ENCODE measurements at places on chromosomes 1 and 21.

GRCh38 chr1:23625459-23625858, 66.1 kb upstream of the RPL11 start:
- DNase-seq, result no peak

GRCh38 chr1:93958032-93958725, 48.9 kb upstream of the GCLM start:
- DNase-seq, result no peak

DNA sequence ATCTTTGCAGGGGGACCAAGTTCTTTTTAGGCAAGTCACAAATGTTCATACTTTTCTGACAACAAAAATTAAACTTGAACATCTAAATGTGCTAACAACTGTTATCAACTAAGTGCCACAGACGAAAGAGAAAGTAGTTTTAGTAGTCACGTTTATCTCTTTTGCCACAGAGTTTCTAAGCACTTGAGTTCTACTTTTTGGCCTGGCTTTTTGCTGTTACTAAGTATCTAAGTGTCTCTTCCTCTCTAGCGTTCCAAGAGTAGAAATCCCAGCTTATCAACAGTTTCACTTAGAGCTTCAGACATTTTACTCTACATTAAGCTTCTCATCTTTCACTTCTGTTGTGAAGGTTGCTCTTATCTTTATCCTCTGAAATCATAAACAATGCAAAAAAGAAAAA, 34.2 kb downstream of the GATAD2B start:
- DNase-seq, result no peak

DNA sequence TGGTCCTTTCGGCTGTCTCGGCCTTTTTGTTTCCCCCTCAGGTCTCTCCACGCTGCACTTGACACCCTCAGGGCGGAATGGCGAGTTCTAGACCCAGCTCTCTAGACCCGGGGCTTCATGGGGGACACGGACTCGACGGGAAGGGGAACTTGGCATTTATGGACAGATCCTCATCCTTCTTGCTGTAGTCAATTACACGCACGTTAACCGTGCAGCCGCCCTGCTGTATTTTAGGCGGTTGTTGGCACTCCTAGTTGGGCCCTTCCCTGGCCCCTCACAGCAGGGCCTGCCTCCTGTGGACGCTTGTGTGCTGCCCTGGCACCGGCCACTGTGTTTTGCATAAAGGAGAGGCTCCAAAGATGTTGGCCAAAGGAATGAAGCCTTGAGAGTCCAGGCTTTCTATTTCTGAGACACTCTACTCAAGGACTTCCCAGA, 558 bp upstream of the BTG3 start:
- DNase-seq, result peak; percentile 12

- no peak for DNase-seq
Observed at GRCh38 chr1:31767225-31767624, 3.1 kb upstream of the ADGRB2 start.

DNA sequence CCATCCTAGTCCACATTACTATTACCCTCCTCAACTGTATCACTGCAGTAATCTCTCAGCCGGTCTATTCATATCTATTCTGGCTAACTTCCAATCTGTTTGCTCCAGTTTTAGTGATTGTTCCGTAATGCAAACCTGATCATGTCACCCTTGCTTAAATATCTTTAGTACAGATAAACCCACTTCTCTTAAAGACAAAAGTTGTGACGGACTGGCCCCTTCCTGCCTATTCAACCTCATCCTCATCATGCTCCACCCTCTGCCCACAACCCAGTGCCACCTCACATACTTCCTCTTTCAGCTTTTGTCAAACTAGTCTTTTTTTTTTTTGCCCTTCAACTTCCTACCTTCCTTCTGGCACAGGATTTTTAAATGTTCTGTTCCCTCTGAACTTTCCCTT, 2.8 kb upstream of the C1orf162 start:
- DNase-seq, result no peak

DNA sequence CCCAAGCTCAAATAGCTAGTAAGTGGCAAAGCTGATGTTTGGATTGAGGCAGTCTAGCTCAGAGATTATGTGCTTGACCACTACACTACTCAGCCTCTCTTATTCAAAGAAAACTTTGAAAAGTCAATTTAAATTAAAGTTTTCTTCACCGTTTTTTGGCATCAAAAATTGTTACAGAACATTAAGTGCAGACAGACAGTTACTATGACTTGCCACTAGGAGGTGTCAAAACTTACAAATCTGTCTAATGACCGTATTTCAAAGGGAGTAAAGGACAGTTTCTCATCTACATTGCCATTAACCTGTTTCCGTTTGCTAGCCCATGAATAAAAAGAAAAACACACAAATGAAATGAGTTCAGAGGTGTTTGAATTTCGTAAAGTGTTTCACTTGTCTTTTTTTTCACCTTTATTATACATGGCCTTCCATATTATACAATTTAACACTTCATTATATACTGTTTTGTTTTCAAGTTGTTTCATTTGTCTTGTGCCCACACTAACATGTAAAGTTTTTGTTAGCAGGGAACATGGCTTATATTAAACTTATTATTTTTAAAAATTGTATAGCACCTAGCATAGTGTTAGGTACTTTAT, 57.4 kb upstream of the MTF2 start:
- peak; percentile 44 for DNase-seq

DNA sequence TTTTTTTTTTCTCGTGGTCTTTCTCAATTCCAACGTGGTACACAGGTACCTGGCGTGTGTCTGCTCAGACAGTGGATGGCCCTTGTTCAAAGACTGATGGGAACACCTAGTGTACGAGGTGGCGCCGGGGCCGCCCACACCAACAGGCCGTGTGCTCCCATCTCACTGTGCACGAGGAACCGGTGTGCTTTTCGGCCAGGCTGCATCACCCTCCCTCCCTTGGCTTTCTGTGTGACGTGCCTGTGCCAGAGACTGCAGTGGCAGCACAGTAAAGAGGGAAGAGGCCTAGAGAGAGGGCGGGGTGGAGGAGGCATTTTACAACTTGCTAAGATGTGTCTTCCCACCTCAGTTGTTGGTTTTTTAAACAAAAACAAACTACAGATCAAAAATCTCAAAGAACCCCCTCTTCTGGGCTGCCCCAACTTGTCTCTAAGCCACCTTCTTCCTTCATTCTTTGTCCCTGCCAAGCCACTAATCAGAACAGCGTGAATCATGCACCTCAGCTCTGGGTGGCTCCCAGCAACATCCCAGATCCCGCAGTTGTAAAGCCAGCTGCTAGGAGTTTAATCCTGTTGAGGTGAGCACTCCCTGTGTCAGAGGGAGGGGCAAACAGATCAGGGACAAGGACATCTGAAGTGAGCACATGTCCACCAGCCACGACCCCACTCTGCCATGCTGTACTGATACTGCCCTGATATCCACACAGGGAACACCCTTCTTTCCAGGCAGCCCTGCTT, 20.7 kb downstream of the IRF2BP2 start:
- DNase-seq, result peak; percentile 38

DNA sequence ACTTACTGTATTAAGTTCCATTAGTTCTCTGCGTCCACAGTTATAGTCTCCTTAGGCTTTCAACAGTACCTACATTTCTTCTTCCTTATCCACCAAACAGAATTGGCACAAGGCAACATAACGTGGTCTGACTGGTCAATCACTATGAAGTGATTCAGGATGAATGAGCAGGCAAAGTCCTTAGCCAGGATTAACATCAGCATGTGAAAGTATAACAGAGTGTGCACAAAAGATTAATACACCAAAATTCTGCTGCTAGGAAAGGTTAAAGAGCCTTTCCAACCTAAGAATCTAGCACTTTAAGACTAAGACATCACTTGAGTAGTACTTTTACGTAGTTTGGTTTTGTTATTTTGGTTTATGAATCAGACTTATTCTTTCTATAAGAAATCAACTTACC, 15.8 kb downstream of the DEPDC1 start:
- no peak for DNase-seq

DNA sequence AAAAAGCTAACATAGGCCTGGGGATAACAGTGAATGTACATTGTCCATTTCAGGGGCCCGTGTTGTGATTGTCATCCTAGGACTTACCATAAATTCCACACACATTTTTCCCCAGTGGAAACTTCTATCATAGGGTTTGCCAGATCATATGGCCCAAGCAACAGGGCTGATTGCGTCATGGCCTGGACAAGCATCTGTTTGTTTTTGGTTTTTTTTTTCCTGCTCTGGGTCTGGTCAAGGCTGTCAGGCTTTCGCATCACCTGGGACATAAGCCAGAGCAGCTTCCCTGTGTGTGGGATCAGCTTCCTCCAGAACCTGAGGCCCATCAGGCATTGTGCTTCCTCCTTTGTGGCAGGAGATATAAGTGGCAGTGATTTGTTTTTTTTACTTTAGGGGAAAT, 598.5 kb upstream of the USP24 start:
- DNase-seq, result peak; percentile 23

- no peak for DNase-seq
Observed at GRCh38 chr1:61447968-61448430, 276.9 kb downstream of the TM2D1 start.

DNA sequence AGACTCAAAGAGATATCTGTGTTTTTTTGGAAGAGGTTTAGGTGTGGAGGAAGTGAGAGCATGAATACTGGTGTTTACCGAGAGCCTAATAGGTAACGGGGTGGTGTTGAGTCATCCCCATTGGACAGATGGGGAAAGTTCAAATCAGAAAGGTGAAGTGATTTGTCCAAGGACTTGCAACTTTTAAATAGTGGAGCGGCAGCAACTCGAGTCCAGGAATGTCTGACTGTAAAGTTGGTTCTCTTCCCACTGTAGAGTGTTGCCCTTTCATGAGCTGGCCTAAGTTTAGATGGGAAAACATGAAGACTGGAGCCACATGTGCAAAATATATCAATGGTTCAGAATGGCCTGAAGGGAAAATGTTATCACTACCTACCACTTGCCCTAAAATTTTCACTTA, 125.7 kb downstream of the LYPLAL1 start:
- no peak for DNase-seq

- DNase-seq, result no peak
Observed at GRCh38 chr1:76079475-76080227, 5.1 kb downstream of the ST6GALNAC3 start.

GRCh38 chr1:230827801-230828200, 40.5 kb downstream of the C1orf198 start:
- DNase-seq, result no peak

- no peak for DNase-seq
Observed at GRCh38 chr1:208256556-208256955, 12.4 kb upstream of the PLXNA2 start.

- DNase-seq, result no peak
Observed at GRCh38 chr1:221699978-221700519, 41.8 kb downstream of the DUSP10 start.

DNA sequence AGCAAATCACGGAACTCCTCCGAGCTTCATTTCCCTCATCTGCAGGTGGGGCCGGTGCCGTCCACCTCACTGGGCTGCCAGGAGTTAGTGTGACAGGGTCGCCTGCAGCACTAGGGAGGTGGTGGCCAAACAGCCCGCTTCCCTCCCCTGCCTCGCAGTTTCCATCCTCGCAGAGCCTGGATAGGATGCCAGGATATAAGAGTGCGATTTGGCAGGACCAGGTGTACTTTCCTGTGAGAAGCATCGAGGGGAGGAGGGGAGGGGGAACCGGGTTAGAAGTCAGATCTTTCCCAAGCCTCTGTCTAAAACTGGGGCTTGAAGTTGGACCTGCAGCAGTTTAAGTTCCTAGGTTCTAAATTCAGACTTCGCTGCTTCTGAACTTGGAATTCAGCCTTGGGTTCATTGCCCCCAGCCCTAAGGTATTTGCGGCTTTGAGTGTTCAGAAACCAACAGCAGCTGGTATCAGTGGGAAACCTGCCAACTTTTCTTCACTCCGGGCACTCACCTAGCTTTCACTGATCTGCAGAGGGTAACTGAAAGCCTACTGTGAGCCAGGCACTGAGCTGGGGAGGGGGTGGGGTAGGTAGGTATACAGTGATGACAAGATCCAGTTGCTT, 1.7 kb upstream of the JUN start:
- DNase-seq, result peak; percentile 69

DNA sequence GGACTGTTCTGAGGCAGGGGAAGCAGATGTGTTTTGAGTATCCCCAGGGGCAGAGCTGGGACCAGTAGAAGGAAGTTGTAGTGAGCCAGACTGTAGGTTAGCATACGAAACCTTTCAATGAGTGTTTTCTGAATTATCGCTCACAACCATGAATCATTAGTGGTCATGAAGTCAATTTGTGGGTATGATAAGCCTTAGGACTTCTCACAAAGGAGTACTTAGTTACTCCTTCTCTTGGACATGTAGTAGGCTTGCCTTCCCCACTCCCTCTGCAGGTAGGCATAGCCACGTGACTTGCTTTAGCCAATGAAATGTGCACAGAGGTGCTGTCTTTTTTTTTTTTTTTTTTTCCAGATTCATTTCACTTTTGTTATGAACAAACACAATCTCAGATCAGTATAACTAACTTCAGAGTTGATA, 23.9 kb upstream of the FAAH start:
- DNase-seq, result no peak

GRCh38 chr1:245154429-245155271, at the start of gene KIF26B:
TSS of gene KIF26B (plus strand) at chr1:245154985. CDS start at chr1:245155425, 440 bp downstream.
- peak; percentile 71 for DNase-seq

- DNase-seq, result peak; percentile 37
Observed at GRCh38 chr1:201732351-201732750, 96.6 kb upstream of the IPO9 start.

DNA sequence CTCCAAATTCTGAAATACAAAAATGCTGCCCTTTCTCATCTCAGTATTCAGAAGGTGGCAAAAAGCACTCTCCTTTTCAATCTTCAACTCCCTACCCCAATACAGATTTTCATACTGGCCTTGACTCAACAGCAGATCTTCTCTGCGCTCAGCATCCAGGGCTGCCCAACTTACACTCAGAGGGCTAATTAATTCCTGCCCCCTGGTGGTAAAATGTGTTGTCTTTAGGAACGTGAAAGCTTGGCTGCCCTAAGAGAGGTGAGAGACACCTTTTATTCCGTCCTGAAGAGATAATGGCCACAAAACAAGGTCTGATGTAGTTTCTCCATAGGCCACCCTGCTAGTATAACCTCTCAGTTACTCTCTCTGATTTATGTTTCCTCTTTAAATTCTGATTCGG, 25.0 kb downstream of the KRTAP24-1 start:
- peak; percentile 1 for DNase-seq

DNA sequence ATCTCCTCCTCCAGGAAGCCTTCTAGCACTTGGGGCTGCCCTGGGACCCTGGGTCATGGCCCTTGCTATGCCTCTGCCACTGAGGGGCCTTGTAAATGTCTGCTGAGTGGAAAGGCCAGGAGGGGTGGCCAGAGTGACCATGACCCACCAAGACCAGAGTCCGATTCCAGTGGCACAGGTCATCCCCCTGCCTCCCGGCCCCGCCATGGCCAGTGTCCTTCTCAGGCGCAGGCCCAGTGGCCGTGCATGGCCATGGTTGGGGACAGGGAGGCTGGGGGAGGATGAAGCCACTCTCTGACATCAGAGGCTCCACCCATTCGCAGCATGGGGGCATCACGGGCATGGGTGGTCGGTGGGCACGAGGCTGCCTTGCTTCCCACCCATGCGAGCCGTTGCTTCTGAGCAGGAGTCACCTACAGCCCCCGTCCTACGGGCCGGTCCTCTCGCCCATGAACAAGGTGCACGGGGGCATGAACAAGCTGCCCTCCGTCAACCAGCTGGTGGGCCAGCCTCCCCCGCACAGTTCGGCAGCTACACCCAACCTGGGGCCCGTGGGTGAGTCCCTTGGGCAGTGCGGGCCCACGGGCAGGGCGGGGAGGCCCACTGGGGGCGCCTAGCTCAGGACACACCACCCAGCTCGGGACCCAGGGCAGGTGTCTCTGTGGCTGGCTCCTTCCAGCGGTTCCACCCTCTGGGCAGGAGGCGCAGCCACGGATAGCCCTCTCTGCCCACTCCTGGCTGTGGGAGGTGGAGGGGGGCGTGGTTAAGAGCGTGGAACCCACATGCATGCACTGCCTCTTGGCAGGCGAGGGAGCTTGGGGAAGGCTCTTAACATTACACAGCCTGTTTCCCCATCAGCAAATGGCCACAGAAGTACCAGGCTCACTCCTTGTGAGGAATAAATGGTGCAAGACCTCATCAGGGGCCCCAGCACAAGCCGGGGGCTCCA, 22.4 kb upstream of the CCDC27 start:
- DNase-seq, result no peak
